ENCODE measurements at places on chromosomes 13 and 19. TPM values are rescaled to one million over a fixed set of nuclear protein-coding genes. Genes with fewer than 3 reads are reported as not detected.

Gene NCR1
- total RNA-seq: not detected

Gene CACNG7
- not detected for total RNA-seq

- peak; percentile 75 for DNase-seq
Measured at GRCh38 chr13:80630685-80631121, 289.8 kb upstream of the SPRY2 start.

GRCh38 chr13:52103386-52103785 lies 25.5 kb downstream of the NEK5 start:
- DNase-seq: no peak

Gene ZNF69
- total RNA-seq: 9.2 TPM

DNA sequence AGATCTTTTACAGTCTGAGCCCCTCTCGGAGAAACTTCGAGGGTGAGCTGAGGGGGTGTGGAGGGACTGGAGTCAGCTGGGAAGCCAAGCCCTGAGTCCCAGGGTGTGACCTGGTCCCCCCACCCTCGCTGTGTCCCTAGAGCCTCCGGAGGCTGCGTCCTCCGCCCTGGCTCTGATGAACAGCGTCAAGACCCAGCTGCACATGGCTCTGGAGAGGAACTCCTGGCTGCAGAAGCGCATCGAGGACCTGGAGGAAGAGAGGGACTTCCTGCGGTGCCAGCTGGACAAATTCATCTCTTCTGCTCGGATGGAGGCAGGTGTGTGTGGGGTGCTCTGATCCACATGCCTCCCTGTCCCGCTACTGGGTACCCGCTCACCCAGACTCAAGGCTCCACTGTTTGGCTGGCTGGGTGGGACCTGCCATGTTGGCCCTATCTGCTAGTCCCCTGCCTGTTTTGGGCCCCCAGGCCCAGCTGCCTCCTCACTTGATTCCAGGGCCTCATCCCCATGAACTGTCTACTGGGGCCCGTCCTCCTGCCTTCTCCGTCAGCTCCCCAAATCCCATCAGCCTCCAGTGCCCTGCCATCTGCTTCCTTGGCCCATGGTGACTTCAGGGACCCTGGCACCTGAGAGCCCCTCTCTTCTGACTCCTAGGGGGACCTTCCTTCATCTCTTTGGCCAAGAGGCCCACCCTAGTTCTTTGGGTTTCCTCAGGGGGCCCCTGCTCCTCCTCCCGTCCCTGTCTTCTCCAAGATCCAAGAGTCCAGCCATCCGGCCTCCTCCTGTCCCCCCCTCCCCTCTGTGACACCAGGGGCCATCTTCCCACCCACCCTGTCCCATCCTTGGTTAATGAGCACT lies 1.5 kb downstream of the CCDC106 start:
- no peak for DNase-seq

GRCh38 chr13:105702441-105702840 lies 833.0 kb downstream of the EFNB2 start:
- DNase-seq: no peak

Gene TSEN34
- 56.0 TPM for total RNA-seq

Gene NLRP4
- total RNA-seq: not detected

Gene STOML3
- not detected for total RNA-seq

Gene CCDC70
- total RNA-seq: not detected

- no peak for DNase-seq
Measured at GRCh38 chr13:48804821-48805601, 151.3 kb downstream of the CYSLTR2 start.

- no peak for DNase-seq
Measured at GRCh38 chr13:21957833-21958232, 287.0 kb downstream of the FGF9 start.

Gene RDH8
- not detected for total RNA-seq

Gene ZNF225
- 3.0 TPM for total RNA-seq

Gene PBX4
- total RNA-seq: not detected

DNA sequence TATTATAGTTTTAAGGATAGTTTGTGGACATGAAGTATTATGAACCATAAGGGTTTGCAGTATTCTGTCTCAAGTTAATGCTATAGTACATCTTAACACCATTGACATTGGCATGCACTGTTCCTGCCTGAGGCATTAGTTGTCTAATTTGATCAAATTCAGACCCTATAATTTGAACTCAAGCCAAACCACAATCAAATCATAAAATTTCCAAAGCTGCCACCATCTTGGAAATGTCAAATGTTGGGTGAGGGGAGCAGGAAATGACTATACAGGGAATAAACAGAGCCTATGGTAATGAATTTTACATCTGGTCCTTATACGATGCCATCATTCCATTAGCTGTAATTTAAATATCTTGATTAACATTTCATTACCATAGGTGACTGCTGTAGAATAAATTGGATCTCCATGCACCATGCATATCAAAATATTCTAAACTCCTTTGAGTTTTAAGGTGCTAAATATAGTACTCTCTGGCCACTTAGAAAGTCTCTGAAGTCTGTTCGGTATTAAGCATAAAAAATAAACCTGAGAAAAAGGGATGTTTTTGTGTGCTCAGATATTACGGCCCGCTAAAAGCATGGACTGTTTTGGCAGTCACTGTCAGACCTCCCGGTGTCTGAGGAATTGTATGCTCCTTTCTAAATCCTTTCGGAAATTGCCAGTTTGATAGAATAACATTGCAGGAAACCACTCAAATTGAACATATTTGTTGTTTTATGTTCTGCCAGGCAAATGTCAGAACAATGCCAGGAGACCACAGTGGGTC lies 257.7 kb downstream of the SPRY2 start:
- DNase-seq: no peak

DNA sequence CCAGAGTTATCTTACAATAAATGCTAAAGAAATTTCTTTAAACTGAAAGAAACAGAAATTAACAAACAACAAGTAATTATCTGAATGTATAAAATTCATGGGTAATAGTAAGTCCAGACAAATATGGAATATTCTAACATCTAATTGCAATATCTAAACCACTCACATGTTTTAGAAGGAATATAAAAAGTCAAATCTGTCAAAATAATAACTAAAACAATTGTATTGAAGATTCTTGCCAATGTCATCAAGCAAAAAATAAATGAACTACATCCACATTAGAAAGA lies 942.9 kb upstream of the PCDH20 start:
- no peak for DNase-seq

DNA sequence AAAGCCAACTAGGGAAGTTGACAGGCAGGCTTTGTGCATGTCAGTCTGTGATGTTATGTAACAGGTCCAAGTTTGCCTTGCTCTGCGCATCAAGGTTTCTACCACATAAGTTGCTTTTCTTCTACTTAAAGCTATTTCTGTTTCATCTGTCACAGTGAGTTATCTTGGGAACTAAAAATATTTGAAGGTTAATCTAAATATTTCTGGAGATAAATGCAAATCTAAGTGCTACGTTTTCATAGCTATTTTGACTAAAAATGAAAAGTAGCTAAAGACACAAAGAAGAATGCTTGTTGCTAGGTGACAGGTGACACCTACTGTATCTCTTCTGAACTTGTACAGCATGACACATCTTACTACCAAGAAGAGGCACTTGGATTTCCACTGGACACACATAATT lies 135.6 kb downstream of the KLF12 start:
- DNase-seq: no peak

DNA sequence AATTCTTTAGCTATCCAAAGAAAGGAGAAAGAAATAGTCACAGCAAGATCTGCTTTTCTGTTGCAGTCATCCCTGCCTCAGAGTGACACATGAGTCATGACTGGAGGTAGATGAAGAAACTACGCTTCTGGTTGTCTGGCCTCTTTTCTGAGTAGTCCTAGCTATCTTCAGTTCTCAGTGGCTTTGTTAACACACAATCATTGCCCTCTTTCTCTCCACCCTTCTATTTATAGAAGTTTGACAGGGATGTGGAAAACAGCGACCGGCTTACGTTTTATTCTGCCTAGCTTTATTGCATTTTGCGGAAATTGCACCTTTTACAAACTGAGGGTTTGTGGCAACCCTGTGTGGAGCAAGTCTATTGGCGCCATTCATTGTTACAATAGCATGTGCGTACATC lies 26.7 kb downstream of the SPATA13 start:
- DNase-seq: no peak

Gene PROSER3
- total RNA-seq: 5.4 TPM

Gene KCNN4
- 3.3 TPM for total RNA-seq

GRCh38 chr13:29846475-29847256 lies 3.8 kb downstream of the UBL3 start:
- DNase-seq: no peak

GRCh38 chr13:110346661-110347067 lies 39.6 kb downstream of the COL4A2 start:
- DNase-seq: no peak

Measured in sigmoid colon (tissue), 7 donors.